ENCODE measurements at places on chromosomes 1 and 21. TPM values are rescaled to one million over a fixed set of nuclear protein-coding genes. Genes with fewer than 3 reads are reported as not detected.
A peak's percentile ranks its signal among the peaks of the same experiment; 100 is the strongest.

DNA sequence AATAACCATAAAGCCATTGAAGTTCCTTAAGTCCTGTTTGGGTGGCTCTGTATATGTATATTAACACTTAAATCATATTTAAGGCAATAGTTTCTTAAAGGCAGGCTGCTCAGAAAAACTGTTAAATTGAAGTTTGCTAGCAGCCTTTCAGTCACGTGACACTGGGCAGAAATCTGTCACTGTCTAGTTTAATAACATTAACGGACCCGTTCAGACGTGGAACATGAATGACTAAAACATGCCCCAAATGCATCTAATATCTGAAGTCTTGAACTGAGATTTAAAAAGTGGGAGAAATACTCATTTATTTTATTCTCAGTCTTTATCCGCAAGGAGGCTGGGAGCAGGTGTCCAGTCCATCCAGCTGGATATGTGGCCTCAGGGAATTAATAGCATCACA is 3.3 kb upstream of the SPATA1 start:
- no peak for DNase-seq

DNA sequence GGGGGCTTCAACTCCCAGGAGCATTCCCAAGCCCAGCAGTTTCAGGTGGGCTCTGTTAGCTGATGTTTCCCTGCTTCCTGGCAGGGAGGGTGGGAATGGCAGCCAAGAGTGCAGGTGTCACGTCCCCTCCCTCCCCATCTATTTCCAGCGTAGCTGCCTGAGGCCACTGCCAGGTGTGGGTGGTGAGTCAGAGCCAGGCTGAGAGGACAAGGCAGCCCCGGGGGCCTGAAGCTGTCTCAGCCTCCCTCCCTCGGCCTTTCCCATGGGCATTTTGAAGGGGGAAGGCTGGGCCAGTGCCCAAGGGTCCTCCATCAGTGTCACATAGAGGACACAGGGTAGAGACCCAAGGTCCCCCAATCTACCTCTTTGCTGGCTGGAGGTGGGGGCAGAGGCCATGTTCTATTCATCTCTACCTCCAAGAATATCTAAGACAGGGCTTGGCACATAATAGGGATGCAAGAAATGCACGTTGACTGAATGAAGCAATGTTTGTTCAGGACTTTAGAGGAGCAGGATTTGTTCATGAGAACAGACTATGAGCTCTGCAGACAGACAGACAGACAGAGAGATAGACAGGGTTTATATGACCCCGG is 34.4 kb upstream of the ID3 start:
- no peak for DNase-seq

C1QB gene
- polyA plus RNA-seq: 9.0 TPM

DNA sequence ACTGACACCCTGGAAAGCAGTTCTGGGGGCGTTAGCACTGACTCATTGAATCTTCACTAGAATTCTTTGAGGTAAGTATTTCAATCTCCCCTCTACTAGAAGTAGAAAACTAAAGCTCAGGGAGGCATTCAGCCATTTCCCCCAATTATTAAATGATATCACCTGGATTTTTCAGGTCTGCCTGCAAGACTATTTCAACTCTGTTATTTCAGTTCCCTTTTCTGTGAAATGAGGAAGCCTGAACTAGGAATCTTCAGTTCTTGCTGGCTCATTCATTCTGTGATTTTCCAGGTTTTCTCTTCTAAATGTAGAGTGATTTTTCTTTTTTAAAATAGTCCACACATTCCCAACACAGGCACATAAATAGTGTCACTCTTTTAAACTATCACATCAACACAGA is 337.0 kb upstream of the NR5A2 start:
- no peak for DNase-seq

GRCh38 chr1:1218524-1219200 is 4.7 kb upstream of the TNFRSF4 start:
- no peak for DNase-seq

GRCh38 chr1:161265305-161265704 is 6.8 kb downstream of the PCP4L1 start:
- DNase-seq: no peak

- no peak for DNase-seq
Observed at GRCh38 chr21:25717491-25718147, 17.1 kb downstream of the ATP5PF start.

DNA sequence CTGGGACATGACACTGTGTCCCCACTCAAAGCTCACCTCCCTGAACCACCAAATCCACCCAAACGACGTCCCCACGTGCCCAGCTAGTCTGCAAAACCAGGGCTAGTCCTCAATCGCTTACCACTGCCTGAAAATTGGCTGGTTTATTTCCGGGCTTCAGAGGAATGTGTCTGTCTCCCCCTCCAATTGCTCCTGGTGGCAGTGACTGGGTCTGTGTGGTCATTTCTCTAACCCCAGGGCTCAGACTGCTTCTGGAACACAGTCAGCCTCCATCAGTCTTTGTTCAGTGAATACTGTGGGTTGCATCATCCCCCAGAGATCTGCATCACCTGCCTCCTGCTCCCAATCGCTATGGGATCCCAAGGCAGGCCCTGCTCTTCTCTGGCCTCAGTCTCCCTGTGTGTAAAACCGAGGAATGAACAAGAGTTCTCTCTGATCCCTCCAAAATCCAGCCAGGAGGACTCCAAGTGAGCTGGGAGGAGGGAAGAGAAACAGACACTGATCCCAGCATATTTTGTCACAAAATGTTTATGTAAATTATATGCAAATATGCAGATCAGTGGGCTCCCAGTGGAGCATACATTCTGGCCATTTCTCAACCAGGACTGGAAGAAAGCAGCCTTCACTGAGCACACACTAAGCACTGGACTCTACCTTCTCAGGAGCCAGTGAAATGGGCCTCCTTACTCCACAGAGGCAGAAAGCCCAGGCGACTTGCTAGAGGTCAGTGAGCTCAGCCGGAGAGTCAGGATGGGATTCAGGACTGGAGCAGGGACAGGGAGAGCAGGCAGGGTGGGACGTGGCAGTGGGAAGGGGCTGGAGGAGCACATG is 20.9 kb downstream of the SDC3 start:
- no peak for DNase-seq

- DNase-seq: no peak
Observed at GRCh38 chr1:94716965-94717364, 103.2 kb upstream of the SLC44A3 start.

DNA sequence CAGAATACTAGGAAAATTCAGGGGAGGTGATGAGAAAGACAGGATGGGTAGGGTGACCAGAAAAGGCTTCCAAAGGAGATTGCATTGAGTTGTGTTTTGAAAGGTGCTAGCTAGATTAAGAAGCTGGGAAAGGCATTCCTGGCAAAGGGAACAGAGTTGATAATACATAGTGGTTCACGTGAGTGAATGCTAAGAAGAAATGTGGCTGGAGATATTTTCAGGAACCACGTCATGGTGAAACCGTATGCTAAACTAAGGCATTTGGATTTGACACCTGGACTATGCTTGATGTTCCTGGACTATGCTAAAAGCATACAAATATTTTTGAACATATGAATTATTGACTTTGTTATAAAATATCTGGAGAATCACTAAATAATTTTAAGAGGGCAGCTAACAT is 14.7 kb downstream of the CCDC30 start:
- DNase-seq: no peak

JAM2 gene
- polyA plus RNA-seq: 14.6 TPM

INAVA gene
- polyA plus RNA-seq: 36.0 TPM

OR6K3 gene
- 0.08 TPM for polyA plus RNA-seq

- DNase-seq: no peak
Observed at GRCh38 chr1:982765-983436, 1.0 kb upstream of the PERM1 start.

NUAK2 gene
- polyA plus RNA-seq: 10.1 TPM

- no peak for DNase-seq
Observed at GRCh38 chr1:31855038-31855845, 39.4 kb upstream of the SPOCD1 start.

SHE gene
- polyA plus RNA-seq: 10.9 TPM

GJA8 gene
- polyA plus RNA-seq: 0.67 TPM

GRCh38 chr21:40765811-40766210 is 81.1 kb downstream of the DSCAM start:
- no peak for DNase-seq

GRCh38 chr1:56397811-56398231 is 181.5 kb downstream of the PLPP3 start:
- DNase-seq: no peak

LCE1D gene
- polyA plus RNA-seq: not detected

- no peak for DNase-seq
Observed at GRCh38 chr1:228376651-228377631, 29.7 kb downstream of the TRIM11 start.

GLIS1 gene
- 3.6 TPM for polyA plus RNA-seq

- DNase-seq: no peak
Observed at GRCh38 chr1:160371346-160371631, 4.4 kb downstream of the NHLH1 start.

DNA sequence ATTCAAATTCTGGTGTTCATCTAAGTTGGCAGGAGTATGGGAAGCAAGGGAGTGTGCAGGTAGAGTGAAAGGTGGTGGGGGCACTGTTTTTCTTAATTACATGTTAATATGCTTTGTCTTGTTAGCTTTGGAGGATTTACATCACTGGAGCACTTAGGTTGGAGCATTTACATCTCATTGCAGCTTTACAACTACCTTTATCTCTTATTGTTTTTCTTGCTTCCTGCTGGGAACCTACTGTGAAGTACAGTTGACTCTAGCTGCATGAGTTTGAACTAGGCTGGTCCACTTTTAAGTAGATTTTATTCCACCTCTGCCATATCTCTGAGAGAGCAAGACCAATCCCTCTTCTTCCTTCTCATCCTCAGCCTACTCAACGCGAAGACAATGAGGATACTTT is 554.8 kb upstream of the B3GALT2 start:
- DNase-seq: no peak

DNA sequence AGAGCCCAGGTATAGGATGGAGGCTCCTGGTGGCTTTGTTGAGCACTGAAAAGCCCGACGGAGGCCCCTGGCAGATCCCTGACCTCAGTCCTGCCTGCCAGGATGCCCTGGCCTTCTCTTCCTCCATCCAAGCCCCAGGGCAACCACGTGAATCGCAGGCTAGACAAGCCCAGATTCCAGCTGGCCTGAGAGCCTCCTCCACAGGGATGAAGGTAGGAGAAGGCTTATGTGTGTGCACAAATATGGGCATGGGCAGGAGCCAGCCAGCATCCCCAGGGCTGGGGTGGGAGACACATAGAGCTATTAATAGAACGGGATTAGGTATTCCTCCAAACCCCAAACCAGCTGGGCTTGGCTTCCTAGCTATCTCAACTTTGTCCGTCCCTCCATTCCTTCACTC is 4.0 kb upstream of the EXTL1 start:
- DNase-seq: no peak

DNA sequence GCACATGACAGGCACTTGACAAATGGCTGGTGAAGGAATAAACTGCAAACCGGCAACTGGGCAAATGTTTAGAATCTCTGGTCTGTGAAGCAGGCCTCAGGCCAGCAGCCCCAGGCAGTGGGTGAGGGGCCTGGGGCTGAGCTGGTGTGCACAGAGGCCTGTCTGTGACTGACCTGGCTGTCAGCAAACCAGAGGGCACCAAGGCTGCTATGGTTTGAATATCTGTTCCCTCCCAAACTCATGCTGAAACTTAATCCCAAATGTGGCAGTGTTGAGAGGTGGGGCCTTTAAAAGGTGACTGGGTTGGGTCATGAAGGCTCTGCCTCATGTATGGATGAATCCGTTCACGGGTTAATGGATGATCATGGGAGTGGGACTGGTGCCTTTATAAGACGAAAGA is 139.8 kb downstream of the DMRTB1 start:
- no peak for DNase-seq

DNA sequence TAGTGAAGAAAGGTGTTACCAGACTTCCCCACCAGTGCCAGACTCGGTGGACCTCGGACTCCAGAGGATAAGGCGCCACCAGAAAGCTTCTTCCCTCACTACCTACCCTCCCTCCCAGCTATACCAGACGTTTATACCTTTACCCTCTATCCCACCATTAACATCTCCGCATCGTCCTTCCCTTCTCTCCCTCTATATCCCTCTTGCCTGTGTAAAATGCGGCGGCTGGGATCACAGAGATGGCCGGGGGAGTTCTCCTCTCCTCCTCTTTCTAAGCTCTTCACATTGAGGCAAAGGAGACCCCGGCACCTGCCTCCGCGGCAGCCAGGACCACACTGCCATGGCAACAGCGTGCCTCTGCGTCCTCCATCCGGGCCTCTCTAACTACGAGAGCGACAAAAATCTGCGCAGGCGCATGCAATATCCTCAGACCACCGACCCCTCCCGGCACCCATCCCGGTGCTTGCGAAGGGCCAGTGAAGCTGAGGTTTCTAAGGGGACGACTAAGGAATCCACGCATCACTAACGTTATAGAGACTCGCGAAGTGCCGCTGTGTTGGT is at the start of gene CCDC181:
TSS of gene CCDC181 (minus strand) at position 394 of the 561 bp plus-strand sequence. CDS start 2,547 bp downstream, outside the sequence.
- peak; percentile 73 for DNase-seq

- DNase-seq: no peak
Observed at GRCh38 chr21:39913706-39914305, 46.6 kb downstream of the PCP4 start.

GRCh38 chr21:42027822-42028765 is 17.9 kb upstream of the ZBTB21 start:
- no peak for DNase-seq

SLFNL1 gene
- polyA plus RNA-seq: 0.29 TPM

CHIA gene
- not detected for polyA plus RNA-seq

OVAAL gene
- polyA plus RNA-seq: not detected

DNA sequence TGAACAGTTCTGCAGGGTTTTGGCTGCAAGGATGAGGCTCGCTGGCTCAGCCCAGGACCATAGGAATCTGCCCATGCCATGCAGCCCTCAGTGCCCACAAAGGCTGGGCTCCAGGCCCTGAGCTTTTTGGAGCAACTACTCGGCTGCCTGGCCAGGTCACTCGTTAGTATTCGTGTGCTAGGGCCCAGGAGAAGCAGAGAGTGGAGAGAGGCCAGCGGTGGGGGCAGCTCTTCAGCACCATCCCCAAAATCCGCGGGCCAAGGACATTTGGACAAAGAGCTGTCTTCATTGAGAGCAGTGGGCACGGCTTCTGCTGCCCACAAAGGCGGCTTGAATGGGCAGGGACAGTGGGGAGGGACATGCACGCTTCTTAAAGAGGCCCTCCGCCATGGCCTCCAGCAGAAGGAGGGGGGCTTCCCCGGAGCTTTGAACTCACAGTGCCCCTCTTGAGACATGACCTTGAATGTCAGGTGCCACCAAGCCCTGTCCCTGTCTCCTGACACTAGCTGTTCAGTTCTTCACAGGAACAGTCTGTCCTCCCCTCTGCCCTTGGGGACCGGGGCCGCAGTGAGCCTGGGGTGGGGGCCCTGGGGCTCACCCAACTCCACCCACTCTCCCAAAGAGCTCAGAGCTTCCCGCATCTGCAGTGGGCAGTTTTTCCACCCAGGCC is 106.1 kb upstream of the ARHGEF16 start:
- DNase-seq: no peak

AMY1A gene
- polyA plus RNA-seq: not detected

DNA sequence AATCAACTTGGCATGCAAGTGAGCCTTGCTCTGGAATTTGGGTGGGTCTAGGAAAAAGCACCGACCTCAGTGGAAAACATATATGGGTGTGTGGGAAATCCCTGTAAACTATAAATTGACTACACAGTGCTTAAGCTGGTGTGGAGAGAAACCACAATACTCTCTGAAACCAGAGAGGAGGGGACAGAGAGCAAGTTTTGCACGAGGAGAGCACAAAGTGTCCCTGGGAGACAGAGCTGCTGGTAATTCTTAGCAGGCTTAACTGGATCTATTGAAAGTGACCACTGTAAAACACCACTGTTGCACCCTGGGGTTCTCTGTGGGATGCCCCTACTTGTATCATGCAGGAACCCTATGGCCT is 12.8 kb downstream of the KCNJ15 start:
- no peak for DNase-seq

ELF3 gene
- polyA plus RNA-seq: 76.9 TPM

OLIG2 gene
- not detected for polyA plus RNA-seq
